HS-5 (cell line): ENCODE measurements at places on chromosomes 4 and X.

GRCh38 chrX:78517124-78517523 lies 142.0 kb downstream of the RTL3 start:
- DNase-seq, result no peak

- peak; percentile 62 for DNase-seq
Observed at GRCh38 chrX:24341795-24342194, 18.6 kb upstream of the SUPT20HL1 start.

DNA sequence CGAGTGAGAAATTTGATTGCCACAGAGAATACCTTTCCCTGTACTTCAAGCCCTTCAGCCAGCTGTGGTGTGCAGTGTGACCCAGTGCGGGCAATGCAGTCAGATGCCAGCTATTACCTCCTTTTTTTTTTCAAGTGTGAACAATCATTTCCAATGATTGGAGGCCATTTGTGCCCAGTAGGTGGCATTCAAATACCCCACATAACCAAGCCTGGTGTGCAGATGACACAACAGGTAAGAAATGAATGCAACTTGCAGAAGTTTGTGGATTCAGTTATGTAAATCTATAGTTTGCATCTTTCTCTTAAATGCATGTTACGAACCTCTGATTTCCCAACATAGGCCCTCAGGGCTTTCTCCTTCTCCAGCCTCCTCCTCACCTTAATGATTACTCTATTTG lies 98.0 kb downstream of the CLCN4 start:
- no peak for DNase-seq

DNA sequence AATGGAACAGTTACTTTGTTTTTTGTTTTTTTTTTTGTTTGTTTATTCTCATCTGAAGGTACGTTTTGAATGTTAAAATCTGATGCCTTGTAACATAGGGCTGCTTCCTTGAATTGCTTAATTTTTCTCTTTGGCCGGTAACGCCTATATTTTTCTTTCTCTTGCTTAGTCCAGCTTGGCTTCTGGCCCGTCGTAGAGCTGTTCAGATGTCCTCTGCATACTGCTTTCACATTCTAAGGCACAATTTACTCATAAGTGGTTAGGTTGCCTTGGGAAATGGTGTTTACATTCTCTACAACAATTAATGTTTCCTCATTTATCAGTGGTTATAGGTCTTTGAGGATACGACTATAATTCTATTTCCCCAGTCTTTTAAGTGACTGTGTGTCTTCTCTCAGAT lies 7.9 kb downstream of the NONO start:
- no peak for DNase-seq

GRCh38 chrX:15616531-15616930 lies 15.8 kb upstream of the ACE2 start:
- DNase-seq, result no peak

DNA sequence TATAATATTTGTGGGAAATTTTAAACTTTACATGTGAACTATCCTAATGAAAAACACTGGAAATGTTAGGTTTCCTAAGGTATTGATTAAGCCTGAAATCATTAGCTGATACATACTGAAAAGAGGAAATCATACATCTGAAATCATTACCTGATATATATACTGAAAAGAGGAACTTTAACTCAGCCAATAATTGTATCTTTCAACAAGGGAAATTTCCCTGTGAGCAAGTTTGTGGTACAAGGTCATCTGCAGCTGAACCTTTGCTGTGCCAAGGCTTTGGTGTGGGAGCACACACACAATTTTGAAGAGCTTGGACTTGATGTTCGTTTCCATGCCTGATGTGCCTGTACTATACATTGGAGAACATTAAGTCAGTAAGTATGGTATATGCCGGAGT lies 131.9 kb upstream of the USP9X start:
- no peak for DNase-seq

- DNase-seq, result no peak
Observed at GRCh38 chr4:168188754-168189153, 96.4 kb downstream of the ANXA10 start.

GRCh38 chr4:81960961-81961360 lies 412.8 kb downstream of the HNRNPD start:
- no peak for DNase-seq

GRCh38 chr4:2866891-2867290 lies 23.2 kb downstream of the ADD1 start:
- no peak for DNase-seq

DNA sequence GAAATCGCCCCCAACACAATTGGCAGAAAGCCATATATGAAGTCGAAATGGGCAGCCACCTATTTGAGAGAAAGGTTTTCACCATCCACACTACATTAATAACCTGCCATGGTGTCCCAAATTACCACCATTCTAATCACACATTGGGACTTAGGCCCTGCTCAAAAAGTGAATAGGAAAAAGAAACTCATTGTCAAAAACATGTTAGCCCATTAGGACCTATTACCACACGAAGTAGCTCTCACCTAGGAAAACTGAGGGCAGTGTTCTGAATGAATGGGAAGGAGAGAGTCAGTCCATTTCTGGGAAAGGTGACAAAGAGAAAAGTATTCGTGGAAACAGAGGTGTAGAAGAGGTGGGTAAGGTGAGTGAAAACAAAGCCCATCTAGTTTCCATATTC lies 60.8 kb downstream of the GPC3 start:
- DNase-seq, result no peak

GRCh38 chr4:120691536-120691935 lies 231.0 kb downstream of the PRDM5 start:
- no peak for DNase-seq

- DNase-seq, result no peak
Observed at GRCh38 chr4:145847764-145848163, 90.9 kb downstream of the ZNF827 start.

GRCh38 chrX:13263560-13264251 lies 56.1 kb downstream of the ATXN3L start:
- no peak for DNase-seq

DNA sequence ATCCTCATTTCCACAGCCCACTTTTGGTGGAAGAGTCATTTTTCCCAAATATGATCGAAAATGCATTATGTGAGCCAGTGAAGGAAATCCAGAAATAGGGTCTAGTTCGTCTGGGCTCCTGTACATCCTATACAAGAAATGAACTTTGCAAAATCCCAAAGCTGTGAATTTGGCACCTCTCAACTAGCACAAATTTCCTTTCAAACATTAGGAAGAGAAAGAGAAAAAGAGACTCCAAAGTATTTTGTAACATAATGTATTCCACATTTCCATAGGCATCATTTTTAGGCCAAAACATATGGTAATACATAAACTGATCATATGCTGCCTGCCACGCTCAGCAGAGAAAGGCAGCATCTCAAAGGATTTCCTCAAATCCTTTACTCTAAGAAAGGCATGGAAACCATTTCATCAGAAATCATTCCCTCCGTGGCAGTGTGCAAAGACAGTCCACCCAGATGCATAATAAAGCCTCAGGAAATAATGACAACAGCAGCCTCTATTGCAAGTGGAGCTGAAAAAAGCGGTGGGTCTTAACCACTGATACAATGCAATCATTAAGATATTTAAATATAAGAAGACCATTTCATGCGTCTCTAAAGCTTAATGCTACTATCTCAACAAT lies 56.8 kb downstream of the ANOS1 start:
- no peak for DNase-seq

GRCh38 chr4:159526172-159526571 lies 423.3 kb downstream of the RAPGEF2 start:
- DNase-seq, result no peak

DNA sequence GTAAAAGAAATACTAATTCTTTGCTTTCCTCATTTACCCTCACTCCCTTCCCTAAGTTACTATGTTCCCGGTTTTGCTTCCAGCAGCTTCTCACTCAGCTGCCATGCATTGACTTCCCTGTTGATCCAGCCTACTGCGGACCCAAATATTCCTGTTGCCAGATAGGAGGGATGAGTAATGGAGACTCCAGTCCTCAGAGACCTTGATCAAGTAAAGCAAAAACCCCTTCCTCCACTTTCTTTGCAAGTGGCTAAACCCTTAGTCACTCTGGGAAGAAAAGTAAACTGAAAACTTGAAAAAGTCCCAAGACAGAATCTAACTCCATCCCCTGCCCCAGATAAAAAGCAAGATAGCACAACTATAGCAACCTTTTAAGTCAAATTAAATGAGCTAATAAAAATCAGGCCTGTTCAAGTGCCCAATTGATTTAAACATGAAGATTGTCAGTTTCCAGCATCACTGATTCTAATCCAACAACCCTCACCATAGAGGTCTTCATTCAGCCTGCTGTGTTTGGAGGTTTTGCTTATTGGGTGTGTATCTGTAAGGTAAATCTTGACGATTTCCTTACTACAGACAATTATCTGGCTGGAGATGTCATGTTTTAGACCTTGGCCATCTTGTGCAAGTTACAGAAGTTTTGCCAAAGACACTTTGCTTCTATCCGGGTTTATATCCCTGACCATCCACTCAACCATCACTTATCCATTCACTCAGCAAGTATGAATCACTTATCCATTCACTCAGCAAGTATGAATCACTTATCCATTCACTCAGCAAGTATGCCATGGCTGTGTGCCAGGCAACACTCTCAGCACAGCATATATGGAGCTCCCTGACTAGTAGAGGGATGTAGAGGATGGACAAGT lies 17.6 kb downstream of the FGFBP1 start:
- peak; percentile 92 for DNase-seq

DNA sequence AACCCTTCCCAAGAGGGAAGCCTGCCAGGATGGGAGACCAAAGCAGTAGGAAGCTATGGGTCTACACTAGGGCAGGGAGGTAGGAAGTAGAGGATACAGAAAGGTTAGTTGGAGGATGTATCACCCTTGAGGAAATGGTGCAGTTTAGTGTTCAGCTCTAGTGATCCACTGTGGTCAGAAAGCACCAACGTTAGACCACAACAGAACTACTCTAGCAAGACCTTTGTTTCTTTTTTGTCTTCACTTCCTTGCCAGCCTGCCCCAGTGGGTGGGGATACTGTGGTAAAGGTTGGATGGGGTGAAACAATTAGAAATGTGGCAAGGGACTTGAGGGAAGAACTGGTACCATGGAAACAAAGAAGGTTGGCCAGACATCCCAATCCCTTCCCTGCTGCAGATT lies 83.3 kb downstream of the DDIT4L start:
- no peak for DNase-seq

DNA sequence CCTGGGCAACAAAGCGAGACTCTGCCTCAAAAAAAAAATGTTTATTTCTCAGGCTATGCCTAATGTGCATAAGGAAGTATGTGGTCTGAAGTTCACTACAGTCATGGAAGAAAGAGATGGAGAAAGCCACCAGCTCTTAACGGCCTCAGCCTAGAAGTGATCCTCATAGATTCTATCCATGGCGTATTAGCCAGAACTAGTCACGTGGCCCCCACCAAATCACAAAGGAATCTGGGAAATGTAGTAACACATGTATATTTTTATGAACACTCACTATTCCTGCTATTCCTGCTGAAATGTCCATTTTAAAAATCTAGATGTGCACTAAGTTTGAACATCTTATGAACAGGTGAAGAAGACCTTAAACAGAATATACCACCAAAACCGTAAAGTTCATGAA lies 33.8 kb downstream of the MTTP start:
- DNase-seq, result no peak

DNA sequence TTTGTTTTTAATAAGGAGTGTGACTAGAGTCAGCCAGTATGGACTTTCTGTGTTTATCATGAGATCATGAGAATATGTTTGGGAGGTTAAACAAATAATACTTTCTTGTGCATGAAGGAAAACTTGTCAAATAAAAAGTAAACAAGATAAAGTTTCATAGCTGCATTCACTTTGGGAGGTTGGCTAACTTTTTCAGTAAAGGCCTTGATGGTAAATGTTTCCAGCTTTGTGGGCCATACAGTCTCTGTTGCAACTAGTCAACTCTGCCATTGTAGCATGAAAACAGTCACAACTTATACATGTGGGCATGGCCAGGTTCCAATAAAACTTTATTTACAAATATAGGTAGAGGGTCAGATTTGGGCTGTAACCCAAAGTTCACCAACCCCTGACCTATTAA lies 150.4 kb downstream of the MID1 start:
- no peak for DNase-seq

GRCh38 chr4:66429276-66429675 lies 759.0 kb upstream of the EPHA5 start:
- DNase-seq, result no peak
